ENCODE measurements at places on chromosomes 1 and 21.

GRCh38 chr1:172887162-172887561 is 163.6 kb downstream of the TNFSF18 start:
- no peak for DNase-seq

GRCh38 chr1:48889082-48889481 is 112.4 kb upstream of the BEND5 start:
- no peak for DNase-seq

DNA sequence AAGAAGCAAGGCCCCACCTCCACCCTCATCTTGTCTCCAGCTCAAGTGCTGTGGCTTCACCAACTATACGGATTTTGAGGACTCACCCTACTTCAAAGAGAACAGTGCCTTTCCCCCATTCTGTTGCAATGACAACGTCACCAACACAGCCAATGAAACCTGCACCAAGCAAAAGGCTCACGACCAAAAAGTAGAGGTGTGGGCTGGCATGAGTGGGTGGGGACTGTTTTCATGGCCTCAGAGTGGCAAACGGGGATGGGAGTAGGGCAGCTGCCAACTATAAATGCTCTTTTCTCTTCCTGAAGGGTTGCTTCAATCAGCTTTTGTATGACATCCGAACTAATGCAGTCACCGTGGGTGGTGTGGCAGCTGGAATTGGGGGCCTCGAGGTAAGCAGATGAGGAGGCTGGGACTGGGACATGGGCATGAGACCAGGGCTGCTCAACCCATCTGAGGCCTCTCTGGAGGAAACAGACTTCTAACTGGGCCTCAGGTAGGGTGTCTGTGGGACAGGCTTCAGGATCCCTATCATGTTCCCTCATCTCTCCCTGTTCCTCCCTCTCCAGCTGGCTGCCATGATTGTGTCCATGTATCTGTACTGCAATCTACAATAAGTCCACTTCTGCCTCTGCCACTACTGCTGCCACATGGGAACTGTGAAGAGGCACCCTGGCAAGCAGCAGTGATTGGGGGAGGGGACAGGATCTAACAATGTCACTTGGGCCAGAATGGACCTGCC is 8.8 kb upstream of the P3R3URF start:
- no peak for DNase-seq

DNA sequence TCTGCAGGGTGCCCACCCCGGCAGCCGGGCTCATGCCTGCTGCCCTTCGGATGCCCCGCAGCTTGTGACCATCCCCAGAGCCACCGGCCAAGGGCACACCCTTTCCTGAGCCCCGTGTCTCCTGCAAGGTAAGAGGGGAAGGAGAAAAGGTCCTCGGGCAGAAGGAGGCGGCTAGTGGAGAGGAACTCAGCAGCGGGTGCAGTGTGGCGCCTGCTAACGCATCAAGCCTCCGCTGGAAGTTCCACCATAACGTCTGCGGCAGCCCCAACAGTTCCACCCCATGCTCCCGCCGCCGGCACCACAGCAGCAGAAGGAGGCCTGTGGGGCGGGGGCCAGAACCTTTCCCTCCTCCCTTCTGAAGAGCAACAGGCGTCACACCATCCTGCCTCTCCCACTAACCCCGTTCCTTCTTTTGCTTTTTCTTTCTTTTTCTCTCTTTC is 990 bp downstream of the VWA5B1 start:
- no peak for DNase-seq

DNA sequence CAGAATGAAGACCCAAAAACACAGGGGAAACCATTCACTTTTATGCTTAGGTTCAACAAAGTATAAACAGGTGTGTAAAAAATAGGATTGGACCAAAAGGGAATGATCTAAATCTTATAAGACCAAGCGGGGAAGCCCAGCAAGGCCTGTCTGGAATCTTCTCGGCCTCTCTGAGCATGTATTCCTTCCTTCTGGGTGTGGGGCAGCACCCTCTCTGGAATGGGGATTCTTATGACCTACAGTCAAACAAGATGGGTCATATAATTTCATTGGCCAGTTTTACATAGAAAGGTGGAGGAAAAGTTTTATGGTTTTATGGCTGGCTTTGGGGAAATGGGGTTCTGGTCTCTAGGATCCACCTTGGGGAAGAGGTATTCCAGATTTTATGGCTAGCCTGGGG is 11.2 kb downstream of the KCNK1 start:
- DNase-seq = no peak

DNA sequence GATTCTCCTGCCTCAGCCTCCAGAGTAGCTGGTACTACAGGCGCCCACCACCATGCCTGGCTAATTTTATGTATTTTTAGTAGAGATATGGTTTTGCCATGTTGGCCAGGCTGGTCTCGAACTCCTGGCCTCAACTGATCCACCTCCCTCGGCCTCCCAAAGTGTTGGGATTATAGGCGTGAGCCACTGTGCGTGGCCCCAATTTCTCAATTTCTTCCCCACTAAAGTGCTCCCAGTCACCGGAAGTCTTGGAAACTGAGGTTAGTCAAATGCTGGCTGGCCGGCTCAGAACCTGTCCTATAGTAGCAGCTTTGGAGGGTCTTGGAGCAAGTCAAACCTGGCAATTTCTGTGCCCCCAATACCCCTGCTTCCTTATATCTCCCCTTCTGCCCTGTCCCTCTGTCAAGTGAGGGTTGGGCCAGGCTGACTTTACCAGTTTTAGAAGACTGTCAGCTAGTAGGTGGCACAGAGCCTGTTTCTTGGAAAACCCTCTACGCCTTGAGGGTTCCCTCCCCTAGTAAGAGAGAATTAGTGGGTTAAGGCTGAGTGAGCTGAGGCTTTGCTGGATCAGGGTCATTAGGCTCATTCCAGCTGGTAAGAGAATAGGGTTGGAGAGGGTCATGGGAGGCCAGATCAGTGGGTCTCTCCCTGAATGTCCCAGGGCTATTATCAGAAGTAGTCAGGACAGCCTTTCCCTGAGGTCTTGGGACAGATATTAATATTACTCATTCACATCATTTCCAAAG is 8.3 kb upstream of the EPB41 start:
- no peak for DNase-seq

- no peak for DNase-seq
These were observed 20.3 kb upstream of the ADGRB2 start for GRCh38 chr1:31784356-31785019.

GRCh38 chr1:169363046-169363730 is 4.4 kb downstream of the NME7 start:
- DNase-seq = no peak

DNA sequence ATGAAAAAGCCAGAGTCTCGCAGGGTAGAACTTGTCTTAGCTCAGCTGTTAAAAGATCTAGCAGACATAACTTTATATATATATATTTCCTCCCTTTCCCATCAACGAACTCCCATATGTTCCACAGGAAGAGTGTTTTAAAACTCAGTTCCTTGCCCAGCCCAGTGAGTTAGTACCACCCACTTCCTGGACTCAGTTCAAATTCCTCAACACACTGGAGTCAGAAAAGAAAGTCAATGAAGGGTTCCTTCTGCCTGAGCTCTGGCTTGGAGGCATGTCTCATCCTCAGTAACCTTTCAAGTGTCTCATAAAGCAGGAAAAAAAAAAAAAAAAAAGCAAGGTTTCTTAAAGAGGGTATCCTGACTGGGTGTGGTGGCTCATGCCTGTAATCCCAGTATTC is 15.6 kb downstream of the TPM3 start:
- no peak for DNase-seq

DNA sequence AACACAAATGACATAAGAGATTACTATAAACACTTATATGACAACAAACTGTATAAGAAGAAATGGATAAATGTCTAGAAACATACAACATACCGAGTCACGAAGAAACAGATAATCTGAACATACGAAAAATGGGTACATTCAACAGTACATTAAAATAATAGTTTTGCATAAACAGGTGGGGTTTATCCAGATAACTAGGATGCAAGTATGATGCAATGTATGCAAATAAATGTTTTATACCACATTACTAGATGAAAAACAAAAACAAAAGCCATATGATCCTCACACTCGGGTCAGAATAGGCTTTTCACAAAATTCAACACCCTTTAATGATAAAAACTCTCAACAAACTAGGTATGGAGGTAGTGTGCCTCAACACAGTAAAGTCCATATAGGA is 1585.7 kb downstream of the BRINP3 start:
- no peak for DNase-seq

- DNase-seq = no peak
These were observed 3.3 kb upstream of the TBX15 start for GRCh38 chr1:118991448-118991847.

GRCh38 chr1:33696311-33696710 is 167.6 kb upstream of the HMGB4 start:
- no peak for DNase-seq

DNA sequence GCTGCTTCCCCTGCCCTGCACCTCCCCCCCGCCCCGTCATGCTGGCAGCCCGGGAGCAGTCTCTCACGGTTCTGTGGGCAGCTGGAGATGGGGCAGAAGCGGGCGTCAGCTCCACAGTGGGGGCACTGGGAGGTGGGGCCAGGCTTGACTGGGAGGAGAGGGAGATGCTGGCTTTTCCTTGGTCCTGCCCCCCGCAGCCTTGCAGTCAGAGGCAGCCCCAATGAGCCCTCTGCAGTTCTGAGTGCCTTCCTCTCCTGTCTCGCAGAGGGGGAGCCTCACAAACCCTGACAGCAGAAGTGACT is 21.7 kb downstream of the ARHGEF10L start:
- DNase-seq = peak; percentile 80

DNA sequence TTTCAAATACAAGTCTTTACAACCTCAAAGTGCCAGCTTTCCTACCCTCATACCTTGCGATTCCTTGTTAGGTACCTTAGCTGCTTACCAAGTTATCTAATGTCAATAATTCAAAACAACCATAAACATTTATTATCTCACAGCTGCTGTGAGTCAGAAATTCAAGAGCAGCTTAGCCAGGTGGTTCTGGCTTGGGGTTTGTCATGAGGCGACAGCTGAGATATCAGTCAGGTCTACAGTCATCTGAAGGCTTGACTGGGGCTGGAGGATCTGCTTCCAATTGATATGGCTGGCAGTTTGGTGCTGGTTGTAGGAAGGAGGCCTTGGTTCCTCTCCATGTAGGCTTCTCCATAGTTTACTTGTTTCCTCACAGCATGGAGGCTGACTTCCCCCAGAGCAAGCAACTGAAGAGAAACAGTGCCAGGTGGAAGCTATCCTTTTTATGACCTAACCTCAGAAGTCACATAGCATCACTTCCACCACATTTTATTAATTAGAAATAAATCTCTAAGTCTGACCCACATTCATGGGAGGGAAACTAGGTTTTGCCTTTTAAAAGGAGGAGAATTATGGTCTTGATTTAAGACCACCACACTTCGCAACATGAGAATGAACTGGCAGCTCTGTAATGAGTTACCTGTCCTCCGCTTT is 103.3 kb upstream of the FGGY start:
- no peak for DNase-seq

- DNase-seq = no peak
These were observed 46.6 kb downstream of the RGS7 start for GRCh38 chr1:241310451-241310850.

- no peak for DNase-seq
These were observed 89.3 kb upstream of the AKT3 start for GRCh38 chr1:243939167-243939848.

- no peak for DNase-seq
These were observed 7.9 kb downstream of the WASF2 start for GRCh38 chr1:27481994-27482620.

- no peak for DNase-seq
These were observed 14.4 kb upstream of the SELP start for GRCh38 chr1:169644297-169644696.
